Glomerular endothelial cell (primary cell): ENCODE measurements at places on chromosomes 1 and 21. TPM values are rescaled to one million over a fixed set of nuclear protein-coding genes. Genes with fewer than 3 reads are reported as not detected.

The RBBP5 gene
- 13.9 and 14.5 TPM in 2 replicates for total RNA-seq

GRCh38 chr1:33500547-33500946, 28.1 kb downstream of the ZSCAN20 start:
- DNase-seq: no peak

DNA sequence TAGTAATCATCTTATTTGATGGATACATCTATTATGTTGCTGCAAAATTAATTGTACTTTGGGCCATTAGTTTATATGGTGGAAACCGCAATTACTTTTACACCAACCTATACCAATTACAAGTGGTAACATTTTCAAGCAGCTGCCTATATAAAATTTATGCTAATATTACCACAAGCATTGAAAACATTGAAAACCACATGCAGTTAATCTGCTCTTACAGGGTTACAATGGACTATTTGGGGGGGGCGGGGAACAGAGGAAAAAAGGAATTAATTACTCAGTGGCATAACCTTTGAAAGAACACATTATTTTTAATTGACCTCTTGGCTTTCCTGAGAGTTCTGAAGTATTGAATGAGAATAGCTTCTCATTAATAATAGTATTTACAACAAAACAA, 1793.2 kb downstream of the NCAM2 start:
- DNase-seq: no peak

- no peak for DNase-seq
These were observed 22.6 kb upstream of the OPRD1 start for GRCh38 chr1:28789412-28789811.

DNA sequence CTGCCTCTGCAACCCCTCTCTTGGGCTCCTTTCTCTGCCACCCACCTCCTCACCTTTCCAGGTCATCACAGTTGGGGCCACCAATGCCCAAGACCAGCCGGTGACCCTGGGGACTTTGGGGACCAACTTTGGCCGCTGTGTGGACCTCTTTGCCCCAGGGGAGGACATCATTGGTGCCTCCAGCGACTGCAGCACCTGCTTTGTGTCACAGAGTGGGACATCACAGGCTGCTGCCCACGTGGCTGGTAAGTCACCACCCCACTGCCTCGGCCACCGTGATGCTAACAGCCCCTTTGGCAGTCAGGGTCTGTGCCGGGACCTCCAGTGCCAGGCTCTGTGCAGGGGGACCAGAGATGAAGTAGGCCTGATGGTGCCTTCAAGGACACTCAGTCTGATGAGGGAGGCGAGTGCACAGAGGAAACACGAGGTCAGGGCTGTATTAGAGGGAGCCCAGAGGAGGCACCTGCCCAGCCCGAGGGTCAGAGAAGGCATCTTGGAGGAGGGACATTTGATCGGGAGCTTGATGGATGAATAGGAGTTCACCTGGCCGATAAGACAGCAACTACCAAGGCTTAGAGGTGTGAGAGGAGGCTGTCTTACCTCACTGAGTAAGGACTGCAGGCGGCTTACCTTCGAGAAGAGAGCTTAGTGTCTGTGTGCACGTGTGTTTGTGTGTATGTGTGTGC, 18.1 kb downstream of the PCSK9 start:
- DNase-seq: no peak

- DNase-seq: no peak
These were observed 30.0 kb downstream of the BATF3 start for GRCh38 chr1:212669600-212669999.
